ENCODE measurements at places on chromosomes 1 and 21.

- DNase-seq = peak; percentile 95
These were observed 59.1 kb downstream of the CAMK2N1 start for GRCh38 chr1:20426923-20427322.

- no peak for DNase-seq
These were observed 341.0 kb downstream of the NTNG1 start for GRCh38 chr1:107481756-107482384.

DNA sequence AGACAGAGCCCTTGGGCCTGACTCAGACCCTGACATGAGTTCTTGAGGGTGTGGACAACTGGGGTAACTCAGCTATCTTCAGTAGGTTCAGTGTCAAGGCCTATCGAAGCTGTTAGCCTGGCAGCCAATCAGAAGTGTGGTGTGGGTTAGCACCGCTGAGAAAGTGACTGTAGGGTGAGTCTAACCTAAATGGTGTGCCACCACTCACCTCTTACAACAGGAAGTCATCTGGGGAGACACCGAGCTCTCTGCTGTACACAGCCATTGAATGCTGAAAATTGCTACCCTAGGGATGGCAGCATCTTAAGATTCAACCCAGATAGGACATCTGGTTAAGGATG lies 44.6 kb downstream of the RASSF5 start:
- no peak for DNase-seq

GRCh38 chr1:67393240-67393639 lies 37.0 kb downstream of the SERBP1 start:
- no peak for DNase-seq

- no peak for DNase-seq
These were observed 33.5 kb downstream of the NEK2 start for GRCh38 chr1:211641942-211642341.

- DNase-seq = peak; percentile 22
These were observed 10.9 kb downstream of the S100PBP start for GRCh38 chr1:32828341-32828740.

DNA sequence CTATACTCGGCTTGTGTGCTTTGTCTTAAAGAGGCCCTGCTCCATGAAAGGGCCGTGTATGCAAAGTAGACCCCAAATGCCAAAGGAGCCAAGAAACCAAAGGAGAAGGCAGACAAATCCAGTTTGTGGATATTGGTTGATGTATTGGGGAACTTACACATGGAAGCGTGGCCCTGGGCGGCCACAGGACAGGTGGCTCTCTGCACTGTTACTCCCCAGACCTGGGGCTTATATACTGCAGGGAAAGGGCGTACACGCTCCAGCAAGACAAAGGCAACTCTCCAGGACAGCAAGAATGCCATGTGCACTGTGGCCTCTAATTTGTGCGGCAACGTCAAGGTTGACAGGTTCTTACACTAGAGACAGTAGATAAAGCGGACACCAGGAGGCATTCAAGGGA lies 24.8 kb downstream of the RSPH1 start:
- no peak for DNase-seq

DNA sequence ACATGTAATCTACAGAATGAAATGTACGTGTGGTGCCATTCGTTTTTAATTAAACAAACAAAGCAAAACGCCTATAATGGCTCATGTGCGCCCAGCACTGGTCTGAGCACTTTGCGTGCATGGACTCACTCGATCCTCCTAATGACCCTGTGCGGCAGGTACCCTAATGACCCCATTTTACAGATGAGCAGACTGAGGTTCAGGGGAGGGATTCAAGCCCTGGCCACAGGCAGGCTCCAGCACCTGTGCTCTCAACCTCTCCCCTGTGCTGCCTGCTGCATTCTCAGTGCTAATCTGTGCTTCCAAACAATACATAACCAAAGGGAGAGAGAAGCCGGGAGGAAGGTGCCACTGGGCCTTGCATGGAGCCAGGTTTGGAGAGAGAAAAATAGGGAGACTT lies 124.2 kb upstream of the ZBTB40 start:
- DNase-seq = no peak

GRCh38 chr21:35231090-35231489 lies 182.0 kb upstream of the RUNX1 start:
- DNase-seq = no peak
